Mesendoderm (in vitro differentiated cells): ENCODE measurements at places on chromosomes 2 and 18.

DNA sequence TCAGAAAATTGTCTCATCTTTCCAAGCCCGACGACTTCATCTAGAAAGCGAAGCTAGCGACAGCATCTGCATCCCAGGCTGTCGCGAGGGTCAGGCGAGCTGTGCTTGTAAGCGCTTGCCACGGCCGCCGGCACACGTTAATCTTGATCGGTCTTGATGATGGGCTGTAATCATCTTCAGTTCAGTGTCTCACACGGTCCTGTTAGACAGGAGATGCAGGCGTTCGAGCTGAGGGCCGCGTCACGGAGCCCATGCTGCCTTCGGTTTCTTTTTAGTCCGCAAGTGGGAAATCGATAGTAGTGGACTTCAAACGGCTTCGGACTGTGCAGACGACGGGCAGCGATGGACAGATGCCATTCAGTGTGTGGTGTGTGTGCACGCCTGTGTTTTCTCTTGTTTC, 43.6 kb downstream of the ADI1 start:
- H3K27me3 ChIP-seq: no peaks in the 10 kb centered on the region
- no peak for DNase-seq
- H3K4me1 ChIP-seq: no peaks in the 10 kb centered on the region
- no peak overlapping the region for H3K27ac ChIP-seq

DNA sequence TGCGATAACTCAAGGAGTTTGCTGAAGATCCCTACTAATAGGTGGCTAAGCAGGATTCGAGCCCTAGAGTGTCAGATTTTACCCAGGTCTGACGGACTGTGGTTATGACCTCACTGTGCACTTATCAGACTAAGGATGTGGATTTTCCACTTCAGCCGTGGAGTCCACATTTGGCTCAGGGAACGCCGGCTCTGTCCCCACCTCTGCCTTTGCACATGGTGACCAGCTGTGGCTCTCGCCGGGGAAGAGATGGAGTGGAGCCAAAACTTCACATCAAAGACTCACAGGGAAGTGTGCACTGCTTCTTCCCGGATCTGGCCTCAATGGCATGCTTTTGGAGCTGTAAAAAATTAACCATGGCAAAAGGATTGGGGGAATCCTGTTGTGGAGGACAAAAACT, 249.3 kb upstream of the APCDD1 start:
- no peaks in the 10 kb centered on the region for H3K27me3 ChIP-seq
- H3K4me3 ChIP-seq: no peak overlapping the region
- no peak overlapping the region for H3K27ac ChIP-seq

DNA sequence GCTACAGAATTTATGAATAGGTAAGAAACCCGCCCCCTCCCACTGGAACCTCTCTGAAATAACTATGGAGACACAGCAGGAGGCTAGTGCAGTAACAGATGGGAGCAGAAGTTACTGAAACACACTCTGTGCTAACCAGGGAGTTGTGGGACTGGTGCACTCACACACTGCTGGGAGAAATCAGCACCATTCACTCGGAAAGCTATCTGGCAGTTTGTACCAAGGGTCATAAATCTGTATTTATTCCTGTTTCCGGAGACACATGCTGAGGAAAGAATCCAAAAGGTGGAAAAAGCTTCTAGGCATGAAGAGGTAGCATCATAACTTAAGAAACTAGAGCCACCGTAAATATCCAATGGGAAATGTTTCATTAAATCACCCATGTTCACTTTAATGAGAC, 39.9 kb downstream of the TGFA start:
- H3K27ac ChIP-seq: no peak overlapping the region
- peaks cover 5% of the 10 kb centered on the region for H3K4me1 ChIP-seq
- no peaks in the 10 kb centered on the region for H3K27me3 ChIP-seq

DNA sequence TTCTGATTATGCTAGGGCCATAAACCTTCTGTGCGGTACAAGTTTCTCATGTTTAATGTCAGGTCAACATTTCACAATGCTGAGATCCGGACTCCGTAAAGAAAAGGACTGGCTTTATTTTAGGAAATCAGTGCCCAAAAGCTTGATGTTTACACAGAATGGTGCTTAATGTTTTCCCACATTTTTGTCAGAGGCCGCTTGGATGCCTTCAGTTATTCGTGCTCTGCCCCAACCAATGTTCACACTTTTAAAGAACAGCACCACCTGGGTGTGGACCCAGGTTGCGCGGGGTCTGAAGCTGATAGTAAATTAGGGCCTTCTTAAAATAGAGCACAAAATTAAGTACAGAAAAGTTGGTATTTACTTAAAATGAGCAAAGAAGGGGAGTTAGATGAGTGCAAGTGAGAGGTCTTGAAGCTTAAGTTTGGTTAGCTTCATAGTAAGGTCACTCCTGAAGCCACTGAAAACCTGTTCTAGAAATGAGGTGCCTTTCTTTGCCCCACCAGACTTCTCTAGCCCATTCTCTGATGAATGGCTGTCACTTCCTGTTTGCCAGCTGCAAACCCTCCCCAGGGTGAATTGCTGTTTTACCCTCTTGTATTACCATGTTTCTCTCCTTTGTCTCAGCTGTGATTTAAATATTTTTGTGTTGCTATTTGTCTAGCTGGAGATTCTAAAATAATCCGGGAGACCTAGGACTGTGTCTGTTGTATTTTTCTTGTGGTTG, 20.5 kb downstream of the SLC3A1 start:
- peaks cover 3% of the 10 kb centered on the region for H3K4me1 ChIP-seq
- H3K36me3 ChIP-seq: no peaks in the 10 kb centered on the region
- H3K27me3 ChIP-seq: no peaks in the 10 kb centered on the region
- H3K4me3 ChIP-seq: no peak overlapping the region
- peak; percentile 40 for DNase-seq

DNA sequence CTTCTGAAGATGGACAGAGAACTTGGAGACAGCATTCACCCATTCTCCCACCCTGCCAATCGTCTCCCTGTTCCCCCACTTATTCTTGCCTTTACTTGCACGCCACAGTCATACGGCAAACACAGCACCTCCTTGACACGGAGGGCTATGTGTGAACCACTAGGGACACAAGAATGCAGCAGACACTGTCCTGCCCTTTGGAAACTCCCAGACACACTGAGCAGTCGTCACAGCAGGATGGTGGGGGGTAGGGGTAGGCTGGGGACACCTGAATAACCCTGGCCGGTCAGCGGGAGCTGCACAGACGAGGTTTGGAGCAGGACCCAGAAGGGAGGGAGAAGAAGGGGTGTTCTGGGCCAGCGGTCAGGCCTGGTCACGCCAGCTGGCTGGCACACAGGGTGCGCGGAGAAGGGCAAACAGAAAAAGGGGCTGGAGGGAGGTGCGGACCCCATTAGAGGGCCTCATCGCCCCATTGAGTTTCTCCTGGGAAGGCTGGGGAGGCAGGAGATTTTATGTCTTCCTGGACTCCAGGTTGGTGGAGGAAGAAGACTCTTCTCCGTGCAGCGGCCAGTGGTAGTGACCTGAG, 40.0 kb upstream of the FOSL2 start:
- no peak overlapping the region for H3K27ac ChIP-seq
- no peak overlapping the region for H3K4me3 ChIP-seq
- DNase-seq: no peak
- no peaks in the 10 kb centered on the region for H3K27me3 ChIP-seq

DNA sequence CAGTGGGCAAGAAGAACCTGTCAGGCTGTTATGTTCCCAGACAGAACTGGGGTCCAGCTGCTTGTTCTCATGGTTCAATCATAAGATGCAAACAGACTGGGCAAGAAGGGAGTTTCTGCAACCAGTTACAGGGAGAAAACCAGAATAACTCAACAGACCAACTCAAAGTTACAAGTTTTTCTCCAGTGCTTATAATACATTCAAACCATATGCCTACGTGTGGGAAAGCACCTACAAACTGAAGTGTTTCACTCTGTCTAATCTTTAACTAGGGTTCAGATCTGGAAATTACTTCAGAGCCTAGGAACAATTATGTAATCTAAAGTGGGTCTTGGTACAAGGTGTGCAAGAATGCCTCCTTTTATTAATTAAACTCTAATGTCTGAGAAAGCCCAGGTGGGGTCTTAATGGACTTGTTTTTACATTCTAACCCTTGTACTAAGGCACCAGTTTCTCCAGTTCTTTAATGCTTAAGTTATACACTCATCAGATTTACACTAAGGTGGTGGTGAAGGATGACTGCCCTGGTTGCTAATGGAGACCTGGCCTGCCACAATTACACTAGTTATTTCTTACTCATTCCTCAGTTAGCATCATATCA, 951.9 kb downstream of the TSN start:
- no peak for DNase-seq
- no peaks in the 10 kb centered on the region for H3K36me3 ChIP-seq
- no peaks in the 10 kb centered on the region for H3K27me3 ChIP-seq
- no peak overlapping the region for H3K4me3 ChIP-seq
- H3K4me1 ChIP-seq: no peaks in the 10 kb centered on the region

DNA sequence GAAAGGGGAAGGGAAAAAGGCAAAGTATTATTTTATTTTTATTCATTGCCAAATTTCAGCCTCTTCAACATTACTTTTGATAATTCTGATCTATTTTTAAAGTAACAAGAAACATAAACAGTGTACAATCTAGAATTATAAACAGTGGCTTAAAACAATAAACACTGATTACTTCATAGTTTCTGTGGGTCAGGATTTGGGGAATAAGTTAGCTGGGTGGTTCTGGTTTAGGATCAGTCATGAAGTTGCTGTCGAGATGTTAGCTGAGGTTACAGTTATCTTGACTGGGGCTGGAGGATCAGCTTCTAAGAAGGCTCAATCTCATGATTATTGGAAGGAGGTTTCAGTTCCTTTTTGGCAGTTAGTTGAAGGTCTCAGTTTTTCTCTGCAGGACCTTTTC, 109.2 kb downstream of the SCN2A start:
- H3K4me1 ChIP-seq: no peaks in the 10 kb centered on the region
- no peak overlapping the region for H3K27ac ChIP-seq
- no peaks in the 10 kb centered on the region for H3K36me3 ChIP-seq
- DNase-seq: no peak

DNA sequence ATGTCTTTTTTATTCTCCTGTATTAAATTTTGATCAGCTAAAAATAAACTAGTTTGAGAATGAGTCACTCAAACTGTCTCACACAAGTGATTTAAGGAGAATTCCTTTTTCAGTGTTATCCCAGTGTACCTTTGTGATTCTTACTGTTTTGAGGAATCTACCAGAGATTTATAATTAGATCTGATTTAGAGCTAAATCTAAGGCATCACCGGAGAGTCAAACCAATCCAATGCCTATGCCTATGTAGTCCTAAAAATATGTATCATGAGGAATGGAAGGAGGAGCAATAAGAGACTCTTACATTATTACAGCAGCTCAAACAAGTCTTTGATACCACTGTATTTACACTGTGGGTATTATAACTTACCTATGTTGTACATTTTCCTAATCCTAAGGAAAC, 63.4 kb upstream of the CYP20A1 start:
- DNase-seq: no peak
- no peaks in the 10 kb centered on the region for H3K27me3 ChIP-seq

- DNase-seq: peak; percentile 66
- H3K36me3 ChIP-seq: no peaks in the 10 kb centered on the region
- no peak overlapping the region for H3K4me3 ChIP-seq
- H3K27ac ChIP-seq: no peak overlapping the region
- H3K27me3 ChIP-seq: no peaks in the 10 kb centered on the region
Measured at GRCh38 chr2:215833531-215834162, 179.7 kb downstream of the MREG start.

GRCh38 chr2:27123302-27124150, at the start of gene ABHD1:
ABHD1 (plus strand) TSS chr2:27123815; CDS start chr2:27123949, 134 bp downstream.
- peaks cover 2% of the 10 kb centered on the region for H3K4me1 ChIP-seq
- no peak for DNase-seq
- no peaks in the 10 kb centered on the region for H3K36me3 ChIP-seq
- no peak within 1 kb of the TSS for H3K27ac ChIP-seq
- peak within 1 kb of the TSS; percentile 27 for H3K4me3 ChIP-seq

- no peak for DNase-seq
- no peak overlapping the region for H3K27ac ChIP-seq
- no peak overlapping the region for H3K4me3 ChIP-seq
- peaks cover 4% of the 10 kb centered on the region for H3K4me1 ChIP-seq
- H3K27me3 ChIP-seq: no peaks in the 10 kb centered on the region
- no peaks in the 10 kb centered on the region for H3K36me3 ChIP-seq
Measured at GRCh38 chr2:23596316-23596885, 211.4 kb downstream of the KLHL29 start.

- peak; percentile 88 for DNase-seq
- no peaks in the 10 kb centered on the region for H3K36me3 ChIP-seq
- no peak overlapping the region for H3K4me3 ChIP-seq
- H3K27ac ChIP-seq: no peak overlapping the region
Measured at GRCh38 chr18:62164855-62165487, 21.9 kb downstream of the PIGN start.

GRCh38 chr18:2961821-2962220, 51.1 kb downstream of the LPIN2 start:
- DNase-seq: no peak
- H3K4me1 ChIP-seq: no peaks in the 10 kb centered on the region
- H3K27ac ChIP-seq: no peak overlapping the region
- no peaks in the 10 kb centered on the region for H3K36me3 ChIP-seq

GRCh38 chr2:137348301-137348700, 583.0 kb downstream of the THSD7B start:
- H3K27me3 ChIP-seq: no peaks in the 10 kb centered on the region
- no peaks in the 10 kb centered on the region for H3K4me1 ChIP-seq

DNA sequence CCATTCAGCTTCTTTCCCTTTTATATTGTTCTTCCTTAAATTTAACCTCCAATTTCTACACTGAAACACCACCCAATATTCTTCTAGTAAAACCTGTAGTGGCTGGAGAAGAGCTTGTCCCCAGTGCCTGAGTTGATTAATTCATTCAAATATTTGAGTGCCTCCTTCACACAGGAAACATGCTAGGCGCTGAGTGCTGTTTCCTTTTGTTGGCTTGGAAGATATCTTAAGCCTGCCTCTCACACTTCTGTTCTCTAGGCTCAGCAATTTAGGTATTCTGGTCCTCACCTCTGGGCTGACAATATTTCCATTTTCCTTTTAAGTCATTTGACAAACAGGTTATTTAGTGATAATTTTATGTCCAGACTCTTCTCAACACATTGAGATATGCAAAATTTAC, 185.4 kb downstream of the SETBP1 start:
- H3K27me3 ChIP-seq: no peaks in the 10 kb centered on the region
- no peak overlapping the region for H3K4me3 ChIP-seq
- H3K27ac ChIP-seq: no peak overlapping the region
- H3K36me3 ChIP-seq: no peaks in the 10 kb centered on the region
- peak; percentile 42 for DNase-seq

DNA sequence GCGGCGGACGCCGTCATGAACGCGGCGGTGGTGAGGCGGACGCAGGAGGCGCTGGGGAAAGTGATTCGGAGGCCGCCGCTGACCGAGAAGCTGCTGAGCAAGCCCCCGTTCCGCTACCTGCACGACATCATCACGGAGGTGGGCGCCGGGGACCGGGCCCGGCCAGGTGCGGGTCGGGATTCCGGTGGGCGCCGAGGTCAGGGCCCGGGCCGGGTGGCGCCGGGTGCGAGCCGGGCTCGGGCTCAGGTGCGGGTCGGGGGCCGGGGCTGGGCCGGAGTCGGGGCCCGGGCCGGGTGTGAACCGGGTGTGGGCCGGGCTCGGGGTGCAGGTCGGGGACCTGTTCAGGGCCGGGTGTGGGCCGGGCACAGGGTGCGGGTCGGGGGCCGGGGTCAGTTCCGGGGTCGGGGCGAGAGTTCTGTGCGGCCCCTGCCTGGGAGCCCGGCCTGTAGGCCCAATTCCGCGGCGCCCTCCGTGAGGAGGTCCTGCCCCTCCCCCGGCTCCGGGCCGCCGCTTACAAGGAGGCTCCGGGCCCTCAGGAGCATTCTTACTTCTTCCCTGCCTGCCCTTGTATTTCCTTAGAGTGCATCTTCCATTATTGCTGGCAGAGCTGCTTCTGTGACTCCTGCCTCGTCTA, 447 bp downstream of the TRAF3IP1 start:
- H3K4me1 ChIP-seq: peaks cover 2% of the 10 kb centered on the region
- peak; percentile 28 for DNase-seq
- H3K27ac ChIP-seq: no peak overlapping the region
